ENCODE measurements at places on chromosomes 16 and 17. TPM values are rescaled to one million over a fixed set of nuclear protein-coding genes. Genes with fewer than 3 reads are reported as not detected.
A peak's percentile ranks its signal among the peaks of the same experiment; 100 is the strongest.

GRCh38 chr16:11396241-11397048 lies 51.2 kb downstream of the RMI2 start:
- DNase-seq, result peak; percentile 83

DNA sequence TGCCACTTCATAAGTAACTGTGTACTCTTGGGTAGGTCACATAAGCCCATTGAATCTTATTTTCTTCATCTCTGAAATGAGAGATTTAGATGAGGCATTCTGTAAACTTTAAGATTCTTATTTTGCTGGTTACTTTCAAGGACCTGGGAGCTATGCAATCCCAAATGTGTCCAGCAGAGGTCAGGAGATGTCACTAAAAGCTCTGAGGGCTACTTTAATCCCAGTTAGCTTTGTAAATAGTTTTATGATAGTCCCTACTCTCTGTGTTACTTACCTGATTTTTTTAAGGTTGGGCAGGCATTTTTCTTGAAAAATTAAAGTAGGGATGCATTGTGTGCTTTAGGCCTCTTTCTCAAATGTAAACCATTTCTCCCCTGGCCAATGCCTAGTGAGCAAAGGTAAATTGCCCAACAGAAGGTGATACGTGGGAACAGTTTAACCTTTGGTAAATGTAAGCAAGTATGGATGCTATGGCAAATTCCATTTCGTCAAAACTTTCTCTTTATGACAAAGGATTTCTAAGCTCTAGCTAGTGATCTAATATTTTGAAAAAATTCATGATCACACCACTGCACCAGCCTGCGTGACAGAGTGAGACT lies 57.1 kb upstream of the WSB1 start:
- peak; percentile 75 for DNase-seq

GRCh38 chr16:69497876-69498596 lies 67.7 kb upstream of the NFAT5 start:
- DNase-seq, result peak; percentile 23

- DNase-seq, result no peak
Observed at GRCh38 chr17:31549121-31549524, 157.6 kb downstream of the RAB11FIP4 start.

DNA sequence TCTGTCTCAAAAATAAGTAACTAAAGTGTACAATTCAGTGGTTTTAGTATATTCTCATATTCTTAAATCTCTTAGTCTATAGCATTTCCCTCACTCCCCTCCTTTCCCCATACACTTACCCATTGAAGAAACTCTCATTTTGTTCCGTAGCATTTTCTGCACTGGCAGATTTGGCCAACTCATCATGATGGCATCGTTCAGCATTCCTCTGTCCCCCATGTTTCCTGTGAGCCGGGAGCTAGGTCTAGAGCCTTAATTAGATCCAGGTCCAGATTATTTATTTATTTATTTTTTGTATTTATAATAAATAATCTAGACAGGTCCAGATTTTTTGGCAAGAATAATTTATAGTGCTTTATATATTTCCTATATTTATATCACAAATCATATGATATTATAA lies 31.0 kb downstream of the HEATR3 start:
- DNase-seq, result no peak

DNA sequence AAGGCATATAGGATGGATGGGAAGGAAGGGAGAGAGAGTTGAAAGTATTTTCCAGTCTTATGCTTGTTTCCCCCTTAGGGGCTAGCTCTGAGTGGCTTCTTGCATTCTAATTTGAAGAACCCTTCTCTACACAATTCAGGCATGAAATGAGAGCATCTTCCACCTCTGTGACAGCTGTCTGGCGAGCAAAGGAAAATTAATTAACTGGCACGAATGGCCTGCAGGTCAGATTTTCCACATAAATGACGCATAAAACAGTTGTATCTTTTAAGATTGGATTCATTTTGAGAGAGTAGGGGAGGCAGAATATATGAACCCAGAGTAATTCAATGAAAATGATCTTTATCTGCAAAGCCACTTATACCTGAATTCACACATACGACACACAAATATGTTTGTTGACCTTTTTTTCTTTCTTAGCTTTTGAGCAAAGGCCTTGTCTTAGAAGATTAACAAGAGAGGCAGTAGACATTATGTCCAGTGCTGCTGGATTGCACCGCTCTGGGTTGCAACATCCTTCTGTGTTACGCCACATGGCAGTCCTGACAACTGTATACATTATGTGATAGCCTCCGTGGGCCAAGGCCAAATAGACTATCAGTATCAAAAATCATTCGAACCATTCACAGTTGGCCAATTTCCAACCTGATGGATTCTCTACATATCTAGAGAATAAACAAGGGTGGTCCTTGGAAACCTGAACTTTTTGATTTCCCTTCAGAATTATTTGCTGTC lies 173.0 kb upstream of the GOT2 start:
- DNase-seq, result no peak

DNA sequence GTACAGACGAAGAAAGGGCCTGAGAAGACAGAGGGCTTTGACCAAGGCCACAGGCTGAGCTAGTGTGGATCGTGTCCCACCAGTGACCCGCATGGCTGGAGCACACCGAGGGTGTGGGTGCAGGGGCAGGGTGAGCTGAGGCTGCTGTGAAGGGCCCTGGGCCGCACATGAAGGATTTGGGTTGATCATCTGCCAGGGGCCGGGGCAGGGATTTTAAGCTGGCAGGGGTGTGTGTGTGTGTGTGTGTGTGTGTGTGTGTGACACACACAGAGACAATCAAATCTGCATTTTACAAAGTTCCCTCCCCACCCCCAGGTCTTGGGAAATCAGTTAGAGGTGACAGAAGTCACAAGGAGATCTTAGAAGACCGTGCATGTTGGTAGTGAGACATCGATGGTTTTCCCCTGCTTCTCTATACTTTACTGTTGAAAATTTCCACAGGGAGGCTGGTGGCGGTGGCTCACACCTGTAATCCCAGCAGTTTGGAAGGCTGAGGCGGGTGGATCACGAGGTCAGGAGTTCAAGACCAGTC lies 65.2 kb downstream of the SRCIN1 start:
- no peak for DNase-seq

DNA sequence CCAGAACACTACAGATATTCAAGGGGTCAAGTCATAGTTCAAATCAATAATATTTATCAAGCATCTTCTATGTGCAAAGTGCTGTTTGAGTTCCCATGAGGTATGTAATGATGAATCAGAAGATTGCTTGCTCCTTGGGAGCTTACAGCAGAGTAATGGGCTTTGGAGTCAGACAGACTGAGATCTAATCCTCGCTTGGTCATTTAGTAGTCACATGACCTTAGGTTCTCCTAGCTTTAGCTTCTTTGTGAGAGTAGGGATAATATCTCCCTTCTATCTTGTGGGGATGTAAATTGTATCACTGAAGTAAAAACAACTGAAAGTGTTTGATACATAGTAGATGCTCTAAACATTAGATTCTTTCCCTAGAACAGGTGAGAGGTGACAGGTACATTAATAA lies 30.1 kb downstream of the SNX11 start:
- no peak for DNase-seq

- DNase-seq, result no peak
Observed at GRCh38 chr17:65684631-65685030, 123.2 kb upstream of the AXIN2 start.

DNA sequence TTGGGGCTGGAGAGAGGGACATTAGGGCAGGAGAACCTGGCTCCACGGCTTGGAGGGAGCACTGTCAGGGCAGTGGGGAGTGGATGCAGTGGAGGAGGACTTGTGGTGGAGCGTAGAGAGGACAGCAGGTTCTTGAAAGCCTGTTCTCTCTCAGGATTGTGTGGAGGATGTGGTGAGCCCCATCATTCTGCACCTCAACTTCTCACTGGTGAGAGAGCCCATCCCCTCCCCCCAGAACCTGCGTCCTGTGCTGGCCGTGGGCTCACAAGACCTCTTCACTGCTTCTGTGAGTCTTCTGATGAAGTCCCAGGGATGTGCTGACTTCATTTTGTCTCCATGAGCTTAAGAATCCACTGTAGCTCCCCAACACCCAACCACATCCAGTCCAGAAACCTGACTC lies 13.5 kb downstream of the COX6A2 start:
- no peak for DNase-seq

DNA sequence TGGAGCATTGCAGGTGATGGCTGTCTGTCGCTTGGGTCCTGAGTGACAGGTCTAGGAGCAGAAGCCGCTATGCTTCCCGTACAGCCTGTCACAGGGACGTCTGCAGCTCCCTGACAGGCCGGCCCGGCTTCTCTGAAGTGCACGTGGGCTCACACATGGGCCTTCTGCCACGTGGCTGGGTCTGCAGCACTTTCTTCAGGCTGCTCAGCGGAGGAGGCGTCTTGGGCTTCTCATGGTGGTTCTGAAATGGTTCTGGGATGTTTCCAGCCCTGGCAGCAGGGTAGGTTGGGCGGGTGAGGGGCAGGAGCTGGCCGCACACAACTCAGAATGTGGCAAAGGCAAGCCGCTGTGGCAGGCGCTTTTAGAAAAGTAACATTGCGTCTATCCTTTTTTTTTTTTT lies 80.3 kb upstream of the ZNF750 start:
- DNase-seq, result no peak

DNA sequence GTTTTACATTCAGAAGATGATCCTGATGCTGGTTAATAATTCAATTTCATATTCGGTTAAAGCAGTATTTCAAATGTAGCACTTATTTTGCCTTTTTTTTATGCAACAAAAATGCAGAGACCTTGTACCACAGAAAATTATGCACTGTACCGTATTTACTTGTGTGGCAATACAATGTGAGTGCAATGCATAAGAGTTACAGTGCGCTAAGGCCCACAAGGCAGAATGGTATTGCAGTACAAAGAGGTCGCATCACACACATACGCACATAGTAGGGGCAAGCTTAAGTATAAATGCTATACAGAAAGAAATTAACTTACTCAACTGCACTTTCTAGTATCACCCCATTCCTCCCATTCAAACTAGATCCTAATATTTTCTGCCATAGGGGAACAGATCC lies 103.0 kb downstream of the SYCE1L start:
- no peak for DNase-seq

- DNase-seq, result no peak
Observed at GRCh38 chr16:76780556-76780955, 410.4 kb upstream of the MON1B start.

DNA sequence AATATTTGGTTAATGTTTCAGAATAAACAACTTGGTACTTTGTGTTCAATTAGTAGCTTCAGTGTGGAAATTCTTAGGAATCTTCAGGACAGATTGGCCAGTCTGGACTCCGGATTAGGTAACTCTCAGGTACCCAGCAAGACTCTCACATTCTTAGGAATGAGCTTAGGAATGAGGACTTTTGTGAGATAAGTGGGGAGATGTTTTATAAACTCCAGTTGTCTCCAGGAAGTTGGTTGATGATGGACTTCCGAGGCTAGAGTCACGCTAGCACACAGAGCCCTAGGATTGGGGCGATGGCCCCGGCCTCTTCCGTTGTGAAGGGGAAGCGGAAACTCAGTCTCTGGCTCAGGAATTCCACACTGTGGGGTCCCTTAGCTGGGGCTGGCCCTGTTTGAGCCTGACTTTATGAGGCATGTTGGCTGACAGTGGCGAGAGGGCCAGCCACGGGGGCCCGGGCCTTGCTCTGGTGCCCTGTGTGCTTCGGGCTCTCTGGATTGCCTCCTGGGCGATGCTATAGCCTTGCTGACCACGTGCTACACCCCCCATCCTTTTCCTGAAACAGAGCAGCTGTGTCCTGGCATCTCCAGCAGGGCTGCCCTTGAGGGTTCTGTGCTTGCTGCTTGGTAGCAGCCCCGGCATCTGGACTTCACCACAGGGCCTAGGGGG lies 32.4 kb downstream of the RAB11FIP3 start:
- no peak for DNase-seq

GRCh38 chr16:30528799-30529457 lies 2.6 kb upstream of the ZNF768 start:
- DNase-seq, result no peak

GRCh38 chr17:77733576-77734296 lies 224.8 kb upstream of the TNRC6C start:
- no peak for DNase-seq

DNA sequence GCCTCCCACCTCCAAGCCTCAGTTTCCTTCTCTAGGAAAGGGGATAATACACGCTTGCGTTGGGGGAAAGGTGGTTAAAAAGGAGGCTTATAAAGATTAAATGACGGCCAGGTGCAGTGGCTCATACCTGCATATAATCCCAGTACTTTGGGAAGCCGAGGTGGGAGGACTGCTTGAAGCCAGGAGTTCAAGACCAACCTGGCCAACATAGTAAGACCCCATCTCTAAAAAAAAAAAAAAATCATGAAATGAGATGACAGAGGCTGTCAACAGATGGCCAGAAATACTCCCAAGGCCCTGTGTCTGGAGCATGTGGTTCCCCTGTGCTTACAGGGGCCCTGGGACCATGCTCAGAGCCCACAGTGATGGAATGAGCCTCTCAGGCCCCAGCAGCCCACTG lies 30.4 kb downstream of the RTN4RL1 start:
- no peak for DNase-seq

DNA sequence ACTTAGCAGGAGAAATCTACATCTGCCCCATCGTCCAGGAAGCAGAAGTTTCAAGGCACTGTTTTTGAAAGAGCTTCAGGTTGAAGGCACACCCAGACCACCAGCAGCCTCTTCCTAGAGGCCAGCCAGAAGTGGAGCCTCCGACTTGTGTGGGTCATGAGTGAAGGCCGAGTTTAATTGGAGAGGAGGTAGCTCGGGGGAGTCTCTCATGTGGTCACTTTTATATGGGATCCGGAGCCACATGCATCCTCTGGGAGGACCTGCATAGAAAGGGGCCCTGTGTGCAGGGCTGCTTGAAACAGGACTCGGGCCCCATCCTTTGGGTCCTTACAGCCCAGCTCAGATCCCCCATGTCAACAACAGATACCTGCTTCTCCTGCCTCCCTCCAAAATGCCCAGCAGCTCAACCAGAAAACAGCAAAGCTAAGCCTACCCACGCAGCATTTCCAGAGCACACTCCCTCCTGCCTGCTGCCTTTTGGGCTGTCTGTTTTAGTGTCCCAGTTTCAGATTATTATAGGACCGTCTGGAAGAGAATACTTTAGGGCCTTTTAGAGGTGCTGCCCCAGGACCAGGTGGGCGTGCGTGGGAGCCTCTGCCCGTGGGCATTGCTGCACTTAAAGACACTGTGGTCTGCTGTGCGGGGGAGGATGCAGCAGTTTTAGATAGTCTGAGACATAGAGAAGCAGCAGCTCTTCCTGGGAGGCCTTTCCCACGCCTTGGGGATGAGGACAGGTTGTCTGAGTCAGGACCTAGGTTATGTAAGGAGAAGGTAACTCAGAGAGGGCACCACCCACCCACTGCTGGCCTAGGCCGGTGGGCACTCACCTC lies 29.5 kb downstream of the MPRIP start:
- DNase-seq, result no peak

- no peak for DNase-seq
Observed at GRCh38 chr17:43384476-43384862, 14.3 kb upstream of the ARL4D start.

CDH5 gene
- total RNA-seq, result 0.25 TPM

CTRB2 gene
- total RNA-seq, result not detected

SOST gene
- total RNA-seq, result not detected

DDX28 gene
- total RNA-seq, result 17.1 TPM

PDILT gene
- not detected for total RNA-seq

KRT20 gene
- total RNA-seq, result 0.53 TPM

TP53TG3B gene
- not detected for total RNA-seq

SLC22A31 gene
- total RNA-seq, result 6.7 TPM

OR3A3 gene
- total RNA-seq, result not detected

SPEM2 gene
- not detected for total RNA-seq

All from Caco-2 (cell line).